ENCODE measurements at places on chromosomes 2 and 18.

GRCh38 chr18:48703418-48703817 lies 164.6 kb downstream of the CTIF start:
- DNase-seq = no peak

GRCh38 chr2:128037649-128038048 lies 9.8 kb upstream of the SAP130 start:
- no peak for DNase-seq

DNA sequence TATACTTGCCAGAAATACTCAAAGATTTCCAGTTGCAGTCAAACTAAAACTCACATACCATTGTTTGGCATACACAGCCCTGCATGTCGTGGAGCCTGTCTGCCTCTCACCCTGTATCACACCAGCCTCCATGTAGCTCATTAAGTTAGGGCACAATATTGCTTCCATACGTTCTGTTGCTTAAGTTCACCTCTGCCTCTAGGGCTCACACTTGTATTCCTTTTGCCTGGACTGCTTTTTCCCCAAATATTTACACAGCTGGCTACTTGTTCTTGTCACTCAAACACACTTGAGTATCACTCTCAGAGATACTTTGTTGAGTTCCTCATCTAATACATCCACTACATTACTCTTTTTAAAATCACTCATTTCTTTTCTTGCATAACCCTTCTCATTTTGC lies 83.1 kb downstream of the PTH2R start:
- DNase-seq = no peak

DNA sequence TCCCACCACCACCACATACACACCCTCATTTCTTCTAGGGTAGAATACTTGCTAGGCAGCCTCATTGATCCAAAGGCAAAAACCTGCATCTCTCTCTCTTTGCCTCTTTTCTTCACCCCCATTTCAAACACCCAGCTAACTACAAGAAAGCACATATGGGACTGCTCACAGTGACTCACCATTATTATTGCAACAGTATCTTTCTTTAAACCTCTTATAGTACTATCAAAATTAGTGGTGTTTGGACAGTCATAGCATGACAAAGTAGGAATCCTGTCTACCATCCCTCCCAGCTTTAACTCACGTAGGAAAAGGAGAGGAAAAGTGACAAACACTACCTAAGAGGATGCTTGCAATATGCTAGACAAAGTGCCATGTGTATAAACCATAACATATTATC lies 422.5 kb upstream of the CRIM1 start:
- no peak for DNase-seq

GRCh38 chr18:25704071-25704470 lies 352.1 kb upstream of the ZNF521 start:
- no peak for DNase-seq

GRCh38 chr2:178163911-178164310 lies 30.4 kb upstream of the OSBPL6 start:
- no peak for DNase-seq

GRCh38 chr2:200695191-200695590 lies 109.4 kb downstream of the AOX1 start:
- no peak for DNase-seq

GRCh38 chr2:48282161-48282680 lies 247.7 kb upstream of the STON1 start:
- DNase-seq = no peak

DNA sequence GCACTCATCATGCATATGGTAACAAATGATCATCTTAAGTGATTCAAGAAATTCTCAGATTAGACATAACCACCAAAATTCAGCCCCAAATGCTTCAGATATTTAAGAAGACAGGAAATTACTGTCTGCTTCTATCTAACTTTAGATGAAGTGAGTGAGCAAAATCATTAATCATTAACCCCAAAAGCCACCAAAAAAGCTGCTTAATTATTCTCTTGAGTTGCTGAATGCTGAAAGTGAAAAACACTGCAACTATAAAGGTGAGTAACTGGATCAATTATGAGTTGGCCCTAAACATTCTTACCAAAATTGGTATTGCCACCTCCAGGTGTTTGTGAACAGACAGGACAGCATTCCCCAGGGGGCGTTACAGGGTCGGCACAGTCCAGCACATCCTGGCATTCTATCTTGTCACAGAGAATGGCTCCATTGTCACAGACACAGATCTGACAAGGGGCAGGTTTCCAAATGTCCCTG lies 69.6 kb downstream of the COL5A2 start:
- no peak for DNase-seq

GRCh38 chr2:169565686-169566085 lies 8.0 kb downstream of the FASTKD1 start:
- no peak for DNase-seq

DNA sequence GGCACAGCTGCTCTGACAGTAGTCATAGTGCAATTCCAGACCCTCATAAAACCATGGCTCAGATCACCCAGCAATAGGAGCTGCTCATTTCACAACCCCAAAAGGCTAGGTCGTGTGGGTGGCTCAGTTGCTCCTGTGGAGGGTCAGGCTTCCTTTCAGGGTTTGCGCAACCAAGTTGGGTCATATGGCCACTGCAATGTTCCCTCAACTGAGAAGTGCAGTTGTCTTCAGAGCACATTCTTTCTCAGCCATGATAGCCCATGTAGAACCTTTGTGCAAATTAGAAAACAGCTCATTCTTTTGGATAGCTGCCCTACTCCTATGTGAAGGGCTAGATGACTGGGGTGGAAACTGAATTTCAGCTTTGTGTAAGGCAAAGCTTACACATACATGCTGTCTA lies 3.2 kb downstream of the SERPINB13 start:
- no peak for DNase-seq

Data from COLO829 (cell line).